ENCODE measurements at places on chromosomes 11 and 22.
A peak's percentile ranks its signal among the peaks of the same experiment; 100 is the strongest.

DNA sequence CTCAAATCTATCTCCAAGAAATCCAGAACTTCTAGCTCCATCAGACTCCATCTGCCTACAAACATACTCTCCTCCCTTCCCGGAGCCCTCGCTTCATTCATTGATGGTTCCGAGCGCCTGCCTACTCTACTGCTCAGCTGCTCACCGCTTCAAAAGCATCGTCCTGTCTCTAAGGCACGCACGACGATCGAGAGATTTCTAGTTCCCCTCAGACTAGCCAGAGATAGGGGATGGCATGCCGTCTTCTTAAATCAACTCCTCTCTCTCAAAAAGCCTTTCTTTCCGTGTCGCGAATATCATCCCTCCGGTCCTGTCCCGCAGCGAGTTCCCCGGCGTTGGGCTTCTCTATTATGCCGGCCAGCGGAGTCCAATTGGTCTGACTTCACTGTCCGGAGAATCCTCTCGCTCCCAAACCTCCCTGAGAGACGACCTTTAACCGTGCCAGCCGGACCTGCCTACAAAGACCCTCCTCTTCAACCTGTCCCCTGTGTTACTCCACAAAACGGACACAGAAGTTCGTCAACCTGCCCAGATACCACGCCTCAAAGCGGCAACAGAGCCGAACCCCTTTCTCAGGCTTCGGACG lies 592 bp downstream of the EEF1G start:
- DNase-seq = peak; percentile 61

DNA sequence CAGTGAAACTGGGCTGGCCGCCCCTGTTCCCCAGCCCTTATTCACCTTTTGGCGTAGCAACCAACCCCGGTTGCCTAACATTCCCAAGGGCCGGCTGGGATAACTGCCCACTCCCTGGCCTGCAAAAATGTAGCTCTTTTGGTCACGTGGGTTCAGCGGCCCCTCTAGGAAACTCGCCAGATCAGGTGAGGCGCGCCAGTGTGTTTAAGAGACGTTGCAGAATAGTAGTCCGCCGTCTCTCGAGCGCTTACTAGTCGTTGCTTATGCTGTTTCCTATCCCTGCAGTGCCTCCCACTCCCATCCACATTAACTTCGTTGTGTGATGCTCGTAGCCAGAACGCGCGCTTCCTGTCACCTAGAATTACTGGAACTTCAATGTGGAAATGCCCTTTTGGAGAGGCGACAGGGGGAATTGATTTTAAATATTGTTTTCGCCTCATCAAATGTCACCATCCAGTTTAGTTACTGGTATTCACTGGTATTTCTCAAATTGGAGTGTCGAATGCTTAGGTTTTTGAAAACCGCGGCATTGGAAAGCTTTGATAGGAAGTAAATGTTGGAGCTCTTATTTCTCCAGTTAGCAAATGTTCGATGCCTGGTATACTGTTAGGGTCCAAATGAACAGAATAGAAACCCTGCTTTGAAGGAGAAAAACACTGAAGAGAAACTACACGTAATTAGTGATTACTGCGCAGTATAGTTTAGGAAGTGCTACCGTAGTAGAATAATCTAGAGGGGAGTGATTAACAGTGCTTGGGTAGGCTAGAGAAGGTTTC lies 823 bp downstream of the CEP57 start:
- DNase-seq = peak; percentile 49

DNA sequence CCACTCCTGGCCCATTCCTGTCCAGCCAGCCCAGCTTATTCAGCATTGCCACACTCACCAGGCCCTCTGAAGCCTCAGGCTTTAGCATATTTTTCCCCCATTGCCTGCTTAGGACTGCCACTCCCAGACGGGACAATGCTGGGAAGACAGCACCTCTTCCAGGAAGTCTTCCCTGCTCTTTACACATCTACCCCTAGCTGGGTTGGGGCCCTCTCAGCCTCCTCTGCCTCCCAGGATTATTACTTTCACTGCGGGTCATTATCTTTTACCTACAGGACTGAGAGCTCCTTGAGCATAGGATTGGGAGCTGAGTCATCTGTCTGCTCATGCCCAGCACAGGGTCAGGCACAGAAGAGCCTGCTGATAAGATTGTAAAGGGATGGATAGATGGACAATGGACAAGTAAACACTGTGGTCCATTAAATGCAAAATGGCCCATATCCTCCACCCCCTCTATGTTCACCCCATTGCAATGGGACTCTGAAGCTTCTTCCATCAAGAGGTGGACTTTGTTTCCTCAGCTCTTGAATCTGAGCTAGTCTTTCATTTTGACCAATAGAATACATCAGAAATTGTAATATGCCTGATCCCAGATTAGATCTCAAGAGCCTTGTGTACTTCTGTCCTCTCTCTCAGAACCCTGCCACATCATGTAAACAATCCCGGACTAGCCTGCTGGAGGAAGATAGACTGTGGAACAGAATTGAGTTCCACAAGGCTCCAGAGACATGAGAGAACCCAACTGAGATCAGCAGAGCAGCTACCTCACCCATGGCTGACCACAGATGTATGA lies 32.0 kb upstream of the LRRC32 start:
- no peak for DNase-seq

GRCh38 chr22:46673662-46674236 lies 53.6 kb downstream of the GRAMD4 start:
- no peak for DNase-seq

DNA sequence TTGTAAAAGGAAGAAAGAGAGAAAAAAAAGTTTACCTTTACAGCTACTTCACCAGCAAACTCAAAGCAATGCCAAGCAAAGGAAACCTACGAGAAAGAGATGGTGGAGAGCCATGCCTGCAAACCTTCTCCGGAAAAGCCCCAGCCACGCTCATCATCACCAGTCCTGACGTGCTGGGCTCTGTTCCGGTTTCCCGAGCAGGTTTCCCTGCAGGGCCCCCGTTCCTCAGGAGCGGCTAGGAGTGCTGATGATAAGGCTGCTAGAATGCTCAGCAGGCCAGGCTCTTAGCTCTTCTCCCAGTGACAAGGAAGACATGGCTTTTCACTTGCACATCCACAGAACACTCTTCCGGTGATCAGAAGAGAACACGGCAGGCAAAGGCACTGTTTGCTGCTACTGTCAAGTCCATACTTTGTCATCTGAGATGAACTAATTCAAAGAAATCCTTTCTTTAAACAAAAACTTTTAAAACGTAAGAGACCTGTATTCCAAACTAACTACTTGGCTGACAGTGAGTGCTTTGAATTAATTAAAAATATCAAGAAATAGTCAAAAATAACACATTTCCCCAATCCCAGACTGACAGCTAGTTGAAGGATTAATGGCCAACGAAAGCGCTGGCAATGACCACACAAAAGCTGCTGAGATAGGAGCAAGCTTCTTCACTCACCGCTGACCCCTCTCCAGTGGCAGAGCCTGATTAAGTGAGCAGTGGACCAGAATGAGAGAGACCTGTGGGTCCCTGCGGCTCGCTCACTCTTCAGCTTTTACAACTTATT lies 35.8 kb downstream of the DUSP8 start:
- no peak for DNase-seq

- peak; percentile 37 for DNase-seq
Measured at GRCh38 chr11:72240461-72241290, 3.3 kb downstream of the PHOX2A start.

GRCh38 chr11:113668255-113668654 lies 37.9 kb downstream of the TMPRSS5 start:
- DNase-seq = no peak

DNA sequence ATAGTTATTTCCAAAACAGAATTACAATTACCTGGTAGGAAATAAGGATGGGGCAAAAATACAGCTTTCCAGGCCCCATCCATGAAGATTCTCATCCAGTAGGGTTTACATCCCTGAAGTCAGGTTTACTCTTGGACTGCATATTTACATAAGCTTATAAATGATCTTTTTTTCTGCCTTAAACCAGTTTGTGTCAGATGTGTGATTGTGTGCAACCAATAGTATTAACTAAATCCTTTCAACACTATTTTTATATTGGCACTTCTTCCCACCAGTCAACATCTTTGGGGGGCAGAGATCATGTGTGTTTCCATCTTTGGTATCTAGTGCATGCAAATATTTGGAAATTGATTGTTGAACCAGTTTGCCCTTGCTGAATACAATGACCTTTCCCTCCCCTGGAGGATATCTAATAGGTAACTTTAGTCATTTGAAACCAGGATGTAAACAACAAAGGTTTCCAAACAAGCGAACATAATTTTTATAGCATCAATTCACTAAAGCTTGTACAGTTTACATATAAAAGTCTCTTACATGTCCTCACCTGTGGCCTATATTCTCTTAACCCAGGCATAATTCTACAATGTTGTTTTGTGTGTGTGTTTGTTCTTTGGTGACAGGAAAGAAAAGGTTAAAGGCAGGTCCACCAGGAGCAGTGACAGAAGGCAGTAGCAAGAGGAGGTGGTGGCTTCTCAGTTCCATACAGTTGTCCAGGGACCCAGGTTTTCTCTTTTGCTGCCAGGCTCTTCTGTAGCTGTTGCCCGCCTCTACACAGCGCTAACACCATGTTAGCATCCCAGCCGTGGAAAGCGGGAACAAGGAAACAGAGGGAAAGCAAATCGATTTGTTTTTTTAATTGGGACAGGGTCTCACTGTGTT lies 1.7 kb upstream of the ME3 start:
- DNase-seq = no peak

DNA sequence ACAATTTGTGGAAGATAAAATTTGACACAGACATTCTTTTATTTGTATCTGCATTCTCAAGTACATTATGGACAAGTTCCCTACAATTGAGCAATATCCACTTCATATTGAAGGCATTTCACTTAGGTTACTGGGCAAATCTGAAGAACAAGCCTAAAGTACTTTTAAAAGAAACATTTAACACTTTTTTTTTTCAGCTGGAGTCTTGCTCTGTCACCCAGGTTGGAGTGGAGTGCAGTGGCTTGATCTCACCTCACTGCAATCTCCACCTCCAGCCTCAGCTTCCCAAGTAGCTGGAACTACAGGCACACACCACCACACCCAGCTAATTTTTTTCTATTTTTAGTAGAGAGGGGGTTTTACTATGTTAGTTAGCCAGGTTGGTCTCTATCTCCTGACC lies 70.2 kb downstream of the OR4C45 start:
- no peak for DNase-seq

DNA sequence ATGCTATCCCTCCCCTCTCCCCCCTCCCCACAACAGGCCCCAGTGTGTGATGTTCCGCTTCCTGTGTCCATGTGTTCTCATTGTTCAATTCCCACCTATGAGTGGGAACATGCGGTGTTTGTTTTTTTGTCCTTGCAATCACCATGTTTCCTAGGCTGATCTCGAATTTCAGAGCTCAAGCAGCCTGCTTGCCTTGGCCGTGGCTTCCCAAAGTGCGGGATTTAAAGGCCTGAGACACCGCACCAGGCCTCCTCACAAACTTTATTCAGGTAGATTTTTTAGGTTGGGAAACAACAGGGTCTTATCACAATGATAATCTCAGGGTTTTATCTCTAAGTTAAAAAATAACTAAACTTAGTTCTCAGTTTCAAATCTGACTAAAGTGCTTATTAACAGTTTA lies 125.4 kb downstream of the LUZP2 start:
- no peak for DNase-seq

DNA sequence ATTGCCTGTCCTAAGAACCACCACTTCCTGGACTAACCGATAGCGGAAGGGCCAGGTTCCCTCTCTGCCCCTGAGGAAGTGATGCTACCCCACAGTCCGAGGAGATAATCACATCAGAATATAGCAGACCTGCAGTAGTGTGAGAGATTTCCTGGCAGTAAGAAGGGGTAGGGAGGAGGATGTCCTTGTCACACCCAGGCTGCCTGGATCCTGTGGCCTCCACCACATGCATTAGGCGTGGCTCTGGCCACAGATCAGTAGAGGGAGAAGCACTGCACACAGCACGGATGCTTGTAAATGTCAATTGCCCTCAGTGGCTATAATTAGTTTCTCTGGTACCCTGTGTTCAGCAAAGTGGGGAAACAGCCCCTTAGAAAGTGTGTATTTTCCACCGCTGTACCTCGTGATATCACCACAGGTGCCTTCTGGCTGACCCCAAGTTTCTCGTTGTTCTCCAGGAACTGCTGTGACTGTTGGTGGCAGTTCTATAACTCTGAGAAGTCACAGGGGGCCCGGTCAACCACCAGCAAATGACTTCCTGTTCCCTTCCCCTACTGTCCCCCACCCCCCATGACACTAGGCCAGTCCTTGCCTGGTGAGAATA lies 61.8 kb downstream of the UBASH3B start:
- peak; percentile 97 for DNase-seq

- no peak for DNase-seq
Measured at GRCh38 chr11:17927041-17927440, 85.8 kb downstream of the SERGEF start.

DNA sequence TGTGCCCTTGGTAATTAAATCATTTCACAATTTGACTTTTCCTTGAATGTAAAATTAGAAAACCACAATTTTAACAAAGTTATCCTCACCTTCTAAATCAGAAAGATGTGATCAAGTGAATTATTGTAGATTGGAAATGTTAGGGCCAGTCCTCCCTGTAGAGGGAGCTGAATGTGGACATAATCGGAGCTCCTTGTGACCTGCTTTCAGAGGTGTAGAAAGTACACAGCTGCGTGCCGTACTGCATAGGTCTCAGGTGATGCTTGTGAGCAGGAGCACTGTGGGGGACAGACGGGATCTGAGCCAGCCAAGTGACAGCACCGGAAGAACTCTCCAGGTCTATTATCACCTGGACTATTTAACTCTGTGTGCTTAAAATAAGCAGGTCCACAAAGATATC lies 338.0 kb downstream of the AASDHPPT start:
- DNase-seq = no peak

GRCh38 chr11:63813035-63813562 lies at the start of gene SPINDOC:
TSS of gene SPINDOC (plus strand) at chr11:63813456. CDS start at chr11:63813687, 231 bp downstream.
- peak; percentile 42 for DNase-seq

DNA sequence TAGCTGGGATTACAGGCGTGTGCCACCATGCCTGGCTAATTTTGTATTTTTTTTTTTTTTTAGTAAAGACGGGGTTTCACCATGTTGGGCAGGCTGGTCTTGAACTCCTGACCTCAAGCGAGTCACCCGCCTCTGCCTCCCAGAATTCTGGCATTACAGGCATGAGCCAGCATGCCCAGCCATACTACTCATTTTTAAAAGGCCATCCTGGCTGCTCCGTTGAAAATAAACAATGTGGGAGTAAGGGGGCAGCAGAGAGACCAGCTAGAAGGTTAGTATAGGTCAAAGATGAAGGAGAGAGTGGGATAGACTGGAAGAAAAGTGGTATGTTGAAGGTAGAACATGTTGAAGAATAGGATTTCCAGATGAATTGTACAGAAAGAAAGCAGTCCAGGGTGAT lies 17.6 kb upstream of the LIN7C start:
- DNase-seq = no peak

DNA sequence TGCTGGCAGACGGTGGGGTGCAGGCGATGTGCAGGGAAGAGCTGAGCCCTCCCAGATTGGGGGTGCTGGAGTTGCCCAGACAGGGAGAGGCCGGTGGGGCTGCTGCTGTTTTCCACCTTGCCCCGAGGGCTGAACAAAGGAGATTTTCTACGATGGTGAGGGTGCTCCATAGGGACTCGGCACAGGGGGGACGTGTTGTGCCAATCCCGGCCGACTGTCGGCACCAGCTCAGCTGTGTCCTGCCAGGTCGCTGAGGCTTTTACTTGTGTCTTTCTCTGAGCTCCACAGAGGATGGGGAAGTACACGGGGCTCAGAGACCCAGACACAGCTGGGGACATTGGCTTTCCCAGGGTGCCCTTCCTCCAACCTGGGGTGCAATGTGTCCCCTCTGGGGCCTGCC lies 816.8 kb downstream of the BRD1 start:
- no peak for DNase-seq

GRCh38 chr22:44702479-44703198 lies 635 bp downstream of the PRR5 start:
- DNase-seq = no peak

- DNase-seq = no peak
Measured at GRCh38 chr11:88538098-88538497, 200.6 kb upstream of the CTSC start.

- no peak for DNase-seq
Measured at GRCh38 chr11:76406359-76406758, 25.2 kb downstream of the GVQW3 start.

All from common myeloid progenitor, CD34-positive (primary cell).